ENCODE measurements at places on chromosomes 2 and 18.

- DNase-seq: peak; percentile 56
These were observed 1.1 kb downstream of the NPC1 start for GRCh38 chr18:23585007-23585871.

GRCh38 chr2:4762951-4763376 lies 929.2 kb upstream of the SOX11 start:
- no peak for DNase-seq

DNA sequence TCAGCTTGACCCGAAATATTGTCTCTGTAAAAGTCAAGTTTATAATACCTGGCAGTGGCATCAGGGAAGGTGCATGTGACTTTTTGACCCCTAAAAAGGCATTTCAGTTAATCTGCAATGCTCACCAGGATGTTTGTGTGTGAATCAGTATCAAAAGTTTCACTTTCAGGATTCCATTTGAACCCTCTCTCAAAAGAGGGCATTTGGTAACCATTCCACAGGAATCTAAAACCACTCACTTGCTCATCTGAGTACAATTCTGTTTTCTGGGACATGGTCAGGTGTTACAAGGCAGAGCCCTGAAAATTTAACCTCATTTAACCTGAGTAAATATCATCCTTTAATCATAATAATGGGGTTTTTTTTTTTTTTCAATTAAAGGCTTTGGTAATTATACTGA lies 77.9 kb upstream of the KLF7 start:
- no peak for DNase-seq

DNA sequence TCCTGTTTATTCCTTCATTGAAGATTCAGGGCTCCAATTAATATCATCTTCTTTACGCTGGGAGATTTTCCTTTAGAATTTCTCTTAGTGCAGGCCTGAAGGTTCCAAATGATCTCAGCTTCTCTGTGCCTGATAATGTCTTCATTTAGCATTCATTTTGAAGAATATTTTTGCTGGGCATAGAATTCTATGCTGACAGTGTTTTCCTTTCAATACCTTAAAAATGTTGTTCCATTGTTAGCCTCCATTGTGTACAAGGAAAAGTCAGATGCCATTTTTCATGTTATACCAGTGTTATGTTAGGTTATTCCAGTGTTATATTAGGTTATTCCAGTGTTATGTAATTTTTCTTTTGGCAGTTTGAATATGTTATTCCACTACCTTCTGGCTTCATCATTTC lies 14.9 kb upstream of the OR6B3 start:
- no peak for DNase-seq

DNA sequence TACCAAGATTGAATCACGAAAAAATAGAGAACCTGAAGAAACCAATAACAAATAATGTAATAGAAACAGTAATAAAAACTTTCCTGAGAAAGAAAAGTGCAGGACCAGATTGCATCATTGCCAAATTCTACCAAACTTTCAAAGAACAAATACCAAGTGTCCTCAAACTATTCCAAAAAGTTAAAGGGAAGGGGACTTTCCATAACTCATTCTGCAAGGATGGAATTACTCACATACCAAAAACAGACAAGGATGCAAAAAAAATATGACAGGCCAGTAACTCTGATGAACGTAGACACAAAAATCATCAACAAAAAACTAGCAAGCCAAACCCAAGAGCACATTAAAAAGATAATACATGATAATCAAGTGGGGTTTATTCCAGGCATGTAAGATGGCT lies 172.3 kb upstream of the SLC35G4 start:
- no peak for DNase-seq

- no peak for DNase-seq
These were observed 50.7 kb downstream of the ID2 start for GRCh38 chr2:8732601-8733000.

GRCh38 chr18:41872206-41872605 lies 82.8 kb upstream of the PIK3C3 start:
- no peak for DNase-seq

- peak; percentile 81 for DNase-seq
These were observed 115.1 kb upstream of the COPS8 start for GRCh38 chr2:236970656-236971010.

DNA sequence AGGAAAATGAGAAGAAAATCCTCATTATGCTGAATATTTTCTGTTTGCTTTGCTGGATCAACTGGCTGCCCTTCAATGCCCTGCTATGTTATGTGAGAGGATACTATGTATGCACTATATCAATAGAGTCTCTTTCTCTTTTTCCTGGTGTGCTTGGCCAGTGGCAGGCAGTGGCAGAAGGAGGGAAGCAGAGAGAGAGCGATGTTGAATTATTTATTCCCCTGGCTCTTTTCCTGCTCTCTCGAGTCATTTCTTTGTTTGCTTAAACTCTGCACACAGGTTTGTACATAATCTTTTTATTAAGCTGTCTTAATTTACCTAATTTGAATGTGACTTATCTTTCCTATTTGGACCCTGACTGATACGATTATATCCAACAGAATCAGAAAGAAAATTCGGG lies 1727.3 kb downstream of the SUCLG1 start:
- no peak for DNase-seq

GRCh38 chr18:28050545-28050944 lies 126.4 kb downstream of the CDH2 start:
- no peak for DNase-seq

DNA sequence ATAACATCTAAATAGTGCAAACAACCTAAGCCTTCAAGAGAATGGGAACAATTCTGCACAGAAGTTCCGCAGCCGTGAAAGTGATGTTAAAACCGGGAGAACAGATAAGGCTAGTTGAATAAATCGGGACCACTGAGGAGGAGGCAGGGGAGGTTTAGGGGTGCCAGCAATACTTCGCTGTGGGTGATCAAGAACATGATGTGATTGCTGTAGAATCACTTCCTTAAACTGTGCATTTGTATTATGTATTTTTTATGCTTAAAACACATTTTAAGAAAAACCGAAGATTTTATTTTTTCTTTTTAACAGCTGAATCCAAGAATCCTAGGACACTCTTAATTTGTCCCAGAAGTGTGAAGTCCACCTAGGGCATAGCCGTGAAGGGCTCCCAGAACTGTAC lies 33.6 kb downstream of the TTC32 start:
- no peak for DNase-seq

GRCh38 chr2:188787021-188787657 lies 187.0 kb upstream of the COL3A1 start:
- DNase-seq: peak; percentile 88

GRCh38 chr2:25165992-25166875 lies 2.1 kb downstream of the POMC start:
- no peak for DNase-seq

DNA sequence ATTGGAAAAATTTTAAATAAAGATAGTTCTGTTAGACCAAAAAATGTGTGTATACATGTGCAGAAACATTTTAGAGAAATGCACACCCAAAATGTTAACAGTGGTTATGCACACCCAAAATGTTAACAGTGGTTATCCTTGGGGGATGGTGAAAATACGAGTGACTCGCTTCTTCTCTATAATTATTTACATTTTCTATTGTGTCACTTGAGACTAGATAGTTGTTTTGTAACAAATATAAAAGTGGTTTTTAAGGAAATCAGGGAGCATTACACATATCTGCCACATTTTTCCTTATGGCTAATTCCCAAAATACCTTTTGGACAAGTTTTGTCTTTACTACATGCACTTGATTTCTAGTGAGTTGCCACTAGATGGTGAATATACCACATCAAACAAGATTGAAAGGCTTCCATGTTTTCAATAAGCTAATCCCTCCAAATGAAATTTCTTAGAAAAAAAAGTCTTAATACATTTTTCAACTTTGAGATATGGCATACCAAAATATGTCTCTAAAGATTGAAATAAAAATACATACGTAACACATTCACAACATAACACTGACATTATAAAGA lies 9.0 kb upstream of the HIBCH start:
- DNase-seq: peak; percentile 38

- no peak for DNase-seq
These were observed 198.4 kb downstream of the CMPK2 start for GRCh38 chr2:6667326-6667725.

GRCh38 chr2:120346026-120346666 lies at the start of gene INHBB:
Gene INHBB (plus strand): TSS chr2:120346136. CDS start chr2:120346189, 53 bp downstream.
- no peak for DNase-seq

DNA sequence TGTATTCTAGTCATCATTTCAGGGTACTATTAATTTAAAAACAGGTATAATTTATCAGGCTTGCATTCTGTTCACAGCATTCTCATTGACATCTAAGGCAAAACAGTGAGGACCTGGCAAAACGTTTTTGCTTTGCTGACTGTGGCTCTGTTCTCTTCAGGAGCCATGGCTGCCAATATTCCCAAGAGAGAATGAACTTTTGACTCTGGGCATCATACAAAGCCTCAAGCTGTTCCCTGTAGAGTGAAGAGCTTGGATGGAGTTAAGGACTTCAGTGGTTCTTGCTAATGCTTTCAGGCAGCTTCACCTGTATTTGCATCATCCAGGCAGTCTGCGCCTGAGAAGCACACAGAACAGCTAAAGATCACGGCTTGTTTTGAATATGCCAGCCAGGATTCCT lies 65.9 kb upstream of the CAVIN2 start:
- no peak for DNase-seq

DNA sequence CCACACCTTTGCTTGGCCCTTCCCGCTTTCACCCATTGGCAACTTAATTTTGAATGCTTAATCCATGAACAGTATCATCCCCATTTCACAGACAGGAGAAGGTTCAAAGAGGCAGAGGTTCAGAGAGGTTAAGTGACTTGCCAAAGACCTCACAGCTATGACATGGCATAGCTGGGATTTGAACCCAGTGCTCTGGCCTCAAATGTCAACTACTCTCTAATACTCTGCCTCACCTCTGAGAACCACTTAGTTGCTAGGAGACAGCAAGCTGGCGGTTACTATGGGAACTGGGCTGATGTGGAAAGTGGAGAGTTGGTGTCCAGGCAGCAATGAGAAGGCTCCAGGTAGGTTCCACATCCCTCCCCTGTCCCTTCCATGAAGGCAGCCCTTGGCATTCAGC lies 15.8 kb upstream of the PRSS56 start:
- peak; percentile 3 for DNase-seq

- no peak for DNase-seq
These were observed 412.6 kb downstream of the PTH2R start for GRCh38 chr2:208819190-208819589.

DNA sequence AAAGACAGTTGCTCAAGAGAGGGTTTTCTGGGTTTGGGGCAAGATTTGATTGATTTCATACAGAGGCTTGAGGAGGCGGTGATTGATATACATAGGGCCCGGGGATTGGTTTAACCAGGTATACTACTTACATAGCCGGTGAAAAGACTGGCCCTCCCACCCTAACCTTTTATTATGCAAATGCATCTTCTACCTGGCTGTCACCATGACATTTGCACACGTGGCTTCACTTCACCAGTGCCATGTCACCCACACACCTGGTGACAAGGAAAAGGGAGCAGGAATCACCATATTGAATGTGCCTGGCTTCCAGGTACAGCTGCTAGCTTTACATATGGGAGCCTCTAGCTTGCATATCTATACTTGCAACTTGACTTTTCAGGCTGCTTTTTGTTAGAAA lies 9.7 kb downstream of the ERMN start:
- no peak for DNase-seq

- no peak for DNase-seq
These were observed 124.8 kb downstream of the LAMA1 start for GRCh38 chr18:6992761-6993160.

DNA sequence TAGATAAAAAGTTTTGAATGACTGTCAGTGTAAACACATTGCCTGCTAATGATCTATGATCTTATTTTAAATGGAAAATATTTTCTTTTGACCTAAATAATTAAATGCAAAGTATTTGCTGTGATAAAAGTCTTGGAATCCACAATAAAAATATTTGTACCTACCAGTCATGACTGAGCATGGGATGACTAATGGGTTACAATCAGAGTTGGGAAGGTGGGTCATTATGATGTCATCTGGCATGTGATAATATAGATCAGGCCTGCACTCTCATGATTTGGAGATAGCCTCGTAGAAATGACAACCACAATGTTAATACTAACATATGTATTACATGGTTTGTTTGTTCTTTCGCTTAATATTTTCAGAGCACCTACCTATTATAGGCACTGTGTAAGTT lies 848.8 kb upstream of the KLHL29 start:
- peak; percentile 16 for DNase-seq

DNA sequence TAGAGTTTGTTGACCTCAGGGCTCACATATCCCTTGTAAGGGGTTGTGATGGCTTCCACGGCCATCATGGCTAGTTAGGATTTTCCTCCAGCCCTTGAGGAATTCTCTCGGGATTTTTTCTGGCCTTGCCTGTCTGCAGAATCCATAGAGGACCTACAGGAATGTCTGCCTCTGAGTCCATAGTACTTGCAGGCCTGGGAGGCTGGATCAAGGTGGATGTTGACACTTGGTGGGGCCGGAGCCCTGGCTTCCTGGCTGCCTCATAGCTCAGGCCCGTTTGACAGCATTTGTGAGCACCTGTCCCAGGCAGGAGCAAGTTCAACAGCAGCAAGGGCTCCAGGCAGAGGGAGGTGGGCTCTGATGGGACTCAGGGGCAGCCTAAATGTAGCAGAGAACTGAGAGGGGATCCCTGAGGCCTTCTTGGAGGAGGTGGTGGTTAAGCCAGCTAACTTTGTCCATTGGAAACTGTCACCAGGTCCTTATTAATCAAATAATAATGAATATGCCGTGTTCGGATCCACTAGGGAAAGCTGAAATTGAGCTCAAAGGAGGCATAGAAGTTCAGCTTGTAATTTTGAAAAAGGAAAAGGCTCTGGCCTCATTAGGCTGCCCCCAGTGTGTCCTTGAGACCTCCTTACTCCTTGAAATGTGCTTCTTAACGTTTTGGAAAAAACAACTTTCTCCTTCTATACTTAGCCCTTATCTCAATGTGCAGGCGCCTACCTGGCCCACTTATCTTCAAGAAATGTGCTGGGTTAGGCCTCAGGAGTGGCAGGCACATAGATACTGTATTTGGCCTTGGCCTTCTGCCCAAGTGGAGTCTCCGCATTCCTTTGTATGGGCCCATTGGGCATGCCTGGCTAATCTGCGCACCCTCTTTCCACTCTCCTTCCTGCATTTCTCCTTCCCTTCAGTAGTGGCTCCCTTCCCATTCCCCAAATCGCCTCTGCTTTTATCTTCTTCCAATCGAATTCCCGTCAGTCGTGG lies 66.9 kb downstream of the HPCAL1 start:
- no peak for DNase-seq

- no peak for DNase-seq
These were observed 18.1 kb upstream of the GCFC2 start for GRCh38 chr2:75728614-75729419.

GRCh38 chr18:62346333-62347088 lies 21.4 kb downstream of the TNFRSF11A start:
- no peak for DNase-seq

DNA sequence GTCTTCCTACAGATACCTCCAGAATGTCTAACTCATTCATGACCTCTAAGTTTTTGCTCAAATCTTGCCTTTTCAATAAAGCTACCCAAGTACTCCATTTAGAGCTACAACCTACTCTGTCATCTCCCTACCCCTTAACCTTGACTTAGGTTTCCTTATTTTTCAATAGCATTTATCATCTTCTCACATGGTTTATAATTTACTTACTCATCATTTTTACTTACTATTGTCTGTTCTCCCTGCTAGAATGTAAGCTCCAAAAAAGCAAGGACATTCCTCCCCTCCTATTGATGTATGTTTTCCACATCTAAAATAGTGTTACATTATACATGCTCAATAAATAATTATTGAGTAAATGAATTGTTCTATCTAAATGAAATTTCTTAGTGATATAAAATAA lies 3.1 kb upstream of the GCA start:
- DNase-seq: no peak

GRCh38 chr2:237310515-237311114 lies 103.3 kb downstream of the COL6A3 start:
- peak; percentile 60 for DNase-seq

- DNase-seq: no peak
These were observed 7.9 kb downstream of the CLHC1 start for GRCh38 chr2:55223958-55224760.

GRCh38 chr2:204177251-204177976 lies 240.9 kb downstream of the ICOS start:
- no peak for DNase-seq
